ENCODE measurements at places on chromosomes 13 and 19.

- no peak for DNase-seq
Observed at GRCh38 chr13:46345398-46345797, 41.7 kb downstream of the RUBCNL start.

- DNase-seq = no peak
Observed at GRCh38 chr13:34421858-34422475, 520.1 kb upstream of the NBEA start.

- DNase-seq = no peak
Observed at GRCh38 chr19:31344403-31344802, 4.8 kb downstream of the TSHZ3 start.

GRCh38 chr19:4456843-4457653, 546 bp downstream of the UBXN6 start:
- peak; percentile 31 for DNase-seq

DNA sequence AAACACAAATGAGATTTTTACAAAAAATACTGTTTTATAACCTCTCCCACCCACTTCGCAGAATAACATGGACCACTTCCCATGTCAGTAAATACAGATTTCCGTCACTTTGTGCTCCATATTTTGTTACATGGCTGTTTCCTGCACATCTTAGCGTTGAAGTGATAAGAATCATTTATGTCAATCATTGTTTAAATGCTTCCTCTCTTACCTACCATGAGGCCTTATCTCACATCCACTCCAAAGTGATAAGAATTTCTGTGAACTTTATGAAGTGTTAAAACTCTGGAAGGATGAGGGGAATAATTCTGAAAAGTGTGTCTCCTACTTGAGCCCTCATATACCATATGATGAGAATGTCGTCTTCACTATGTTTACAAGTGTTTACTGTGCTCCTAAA, 36.6 kb upstream of the IL17D start:
- DNase-seq = no peak

DNA sequence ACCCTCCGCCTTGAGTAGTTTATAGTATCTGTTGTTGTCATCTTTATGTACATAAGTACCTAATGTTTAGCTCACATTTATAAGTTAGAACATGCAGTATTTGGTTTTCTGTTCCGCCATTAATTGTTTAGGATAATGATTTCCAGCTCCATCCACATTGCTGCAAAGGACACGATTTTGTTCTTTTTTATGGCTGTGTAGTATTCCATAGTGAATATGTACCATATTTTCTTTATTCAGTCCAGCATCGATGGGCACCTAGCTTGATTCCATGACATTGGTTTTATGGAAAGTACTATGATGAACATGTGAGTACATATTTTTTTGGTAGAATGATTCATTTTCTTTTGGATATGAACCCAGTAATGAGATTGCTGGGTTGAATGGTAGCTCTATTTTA, 174.4 kb upstream of the SPRY2 start:
- DNase-seq = no peak

- DNase-seq = no peak
Observed at GRCh38 chr13:38661010-38661675, 25.7 kb upstream of the FREM2 start.

GRCh38 chr13:93721483-93721882, 494.9 kb downstream of the GPC6 start:
- DNase-seq = no peak

GRCh38 chr19:51179256-51179655, 37.2 kb downstream of the SIGLEC7 start:
- DNase-seq = no peak

DNA sequence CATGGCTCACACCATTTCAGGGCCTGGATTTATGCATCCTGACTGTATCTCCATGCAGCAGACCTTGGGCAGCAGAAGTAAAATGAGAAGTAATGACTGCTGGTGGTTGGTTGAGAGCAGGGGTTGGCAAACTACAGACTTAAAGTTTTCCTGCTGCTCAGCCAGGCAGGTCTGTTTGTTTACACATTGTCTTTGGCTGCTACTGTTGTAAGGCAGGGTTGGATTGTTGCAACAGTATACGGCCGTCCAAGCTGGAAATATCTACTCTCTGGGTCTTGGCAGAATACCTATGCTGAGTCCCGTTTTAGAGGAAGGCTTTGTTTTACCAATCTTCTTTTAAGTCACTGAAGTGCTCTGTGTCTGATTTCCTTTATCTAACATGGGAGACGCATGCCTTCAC, 13.5 kb downstream of the SNRNP70 start:
- no peak for DNase-seq

GRCh38 chr19:50008532-50008931, 16.6 kb downstream of the VRK3 start:
- DNase-seq = no peak

- DNase-seq = no peak
Observed at GRCh38 chr19:30710721-30711120, 338.5 kb downstream of the ZNF536 start.

DNA sequence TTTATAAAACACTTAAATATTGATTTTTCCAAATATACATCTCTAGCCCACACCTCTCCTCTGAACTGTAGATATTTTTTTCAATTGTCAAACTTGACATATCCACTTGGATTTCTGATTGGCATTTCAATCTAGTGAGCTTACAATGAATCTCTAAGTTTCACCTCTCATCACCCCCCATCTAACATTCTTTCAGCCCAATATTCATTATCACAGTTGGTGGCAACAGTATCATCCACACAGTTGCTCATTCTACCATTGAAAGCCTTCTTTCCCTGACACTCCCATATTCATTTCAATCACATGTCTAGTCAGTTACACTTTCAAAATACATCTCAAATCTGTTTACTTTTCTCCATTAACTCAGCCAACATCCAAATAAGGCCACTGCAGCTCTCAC, 385.2 kb downstream of the PCDH20 start:
- no peak for DNase-seq

GRCh38 chr13:30972888-30973377, 40.5 kb downstream of the TEX26 start:
- no peak for DNase-seq

GRCh38 chr19:46537136-46538097, 41.8 kb upstream of the PNMA8B start:
- DNase-seq = no peak

DNA sequence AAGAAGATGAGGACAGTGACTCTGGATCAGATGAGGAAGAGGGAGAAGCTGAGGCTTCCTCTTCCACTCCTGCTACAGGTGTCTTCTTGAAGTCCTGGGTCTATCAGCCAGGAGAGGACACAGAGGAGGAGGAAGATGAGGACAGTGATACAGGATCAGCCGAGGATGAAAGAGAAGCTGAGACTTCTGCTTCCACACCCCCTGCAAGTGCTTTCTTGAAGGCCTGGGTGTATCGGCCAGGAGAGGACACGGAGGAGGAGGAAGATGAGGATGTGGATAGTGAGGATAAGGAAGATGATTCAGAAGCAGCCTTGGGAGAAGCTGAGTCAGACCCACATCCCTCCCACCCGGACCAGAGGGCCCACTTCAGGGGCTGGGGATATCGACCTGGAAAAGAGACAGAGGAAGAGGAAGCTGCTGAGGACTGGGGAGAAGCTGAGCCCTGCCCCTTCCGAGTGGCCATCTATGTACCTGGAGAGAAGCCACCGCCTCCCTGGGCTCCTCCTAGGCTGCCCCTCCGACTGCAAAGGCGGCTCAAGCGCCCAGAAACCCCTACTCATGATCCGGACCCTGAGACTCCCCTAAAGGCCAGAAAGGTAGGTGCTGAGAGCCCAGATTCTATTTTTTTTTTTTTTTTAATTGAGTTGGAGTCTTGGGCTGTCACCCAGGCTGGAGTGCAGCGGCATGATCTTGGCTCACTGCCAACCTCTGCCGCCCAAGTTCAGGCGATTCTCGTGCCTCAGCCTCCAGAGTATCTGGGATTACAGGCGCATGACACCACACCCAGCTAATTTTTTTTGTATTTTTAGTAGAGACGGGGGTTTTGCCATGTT, 2.3 kb downstream of the PPP1R15A start:
- no peak for DNase-seq

- DNase-seq = no peak
Observed at GRCh38 chr13:75877071-75877470, 240.9 kb downstream of the LMO7 start.

- DNase-seq = no peak
Observed at GRCh38 chr13:71902676-71903075, 35.7 kb upstream of the DACH1 start.

Measured in NCI-H1930 (cell line).